Heart right ventricle (tissue), 16 donors: ENCODE measurements at places on chromosomes 3 and 15. TPM values are rescaled to one million over a fixed set of nuclear protein-coding genes. Genes with fewer than 3 reads are reported as not detected.

The IRAK2 gene
- total RNA-seq: 1.3 TPM

The C2CD4B gene
- total RNA-seq: 0.82 TPM

The CAND2 gene
- 61.0 TPM for total RNA-seq

The CPLX3 gene
- 5.9 TPM for total RNA-seq

The MESP2 gene
- 0.52 TPM for total RNA-seq

The CCDC39 gene
- total RNA-seq: not detected

The TMC3 gene
- total RNA-seq: not detected

The PRR20G gene
- total RNA-seq: not detected

DNA sequence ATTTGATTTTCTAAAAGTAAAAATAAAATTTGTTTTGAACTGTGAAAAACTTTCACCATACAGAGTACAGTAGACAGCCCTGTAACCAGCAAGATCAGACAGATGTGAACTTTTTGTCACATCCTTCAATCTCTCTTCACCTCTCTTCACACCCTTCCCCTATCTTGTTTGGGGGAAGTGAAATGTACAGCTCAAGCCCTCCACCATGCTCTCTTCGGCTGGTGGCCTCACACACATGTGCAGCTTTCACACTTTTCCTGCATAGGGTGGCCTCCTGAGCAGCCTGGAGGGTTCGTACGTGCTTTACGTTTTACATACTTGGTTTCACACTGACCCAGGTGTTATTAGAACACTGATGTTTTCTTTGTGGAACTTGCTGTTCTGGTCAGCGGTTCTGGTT is 86.4 kb downstream of the DNAJB8 start:
- no peak for DNase-seq

DNA sequence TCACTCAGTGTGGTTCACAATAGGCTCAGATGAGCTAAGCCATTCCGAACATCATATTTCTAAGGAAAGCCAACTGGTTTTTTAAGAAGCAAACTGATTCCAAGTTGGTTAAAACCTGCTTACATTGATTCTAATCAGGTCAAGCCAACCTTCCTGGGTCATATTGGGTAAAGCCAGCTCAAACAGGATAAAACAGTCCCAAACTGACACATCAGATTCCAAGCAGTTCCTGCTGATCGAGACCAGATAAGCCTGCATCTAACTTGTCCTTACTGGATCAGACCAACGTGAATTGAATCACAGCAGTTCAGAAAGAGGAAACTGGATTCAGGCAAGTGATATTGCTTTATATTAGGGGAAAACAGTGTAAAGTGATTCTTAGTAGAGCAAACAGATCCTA is 18.6 kb upstream of the THSD4 start:
- DNase-seq: no peak

- DNase-seq: no peak
Measured at GRCh38 chr3:55609230-55609827, 122.2 kb upstream of the WNT5A start.

DNA sequence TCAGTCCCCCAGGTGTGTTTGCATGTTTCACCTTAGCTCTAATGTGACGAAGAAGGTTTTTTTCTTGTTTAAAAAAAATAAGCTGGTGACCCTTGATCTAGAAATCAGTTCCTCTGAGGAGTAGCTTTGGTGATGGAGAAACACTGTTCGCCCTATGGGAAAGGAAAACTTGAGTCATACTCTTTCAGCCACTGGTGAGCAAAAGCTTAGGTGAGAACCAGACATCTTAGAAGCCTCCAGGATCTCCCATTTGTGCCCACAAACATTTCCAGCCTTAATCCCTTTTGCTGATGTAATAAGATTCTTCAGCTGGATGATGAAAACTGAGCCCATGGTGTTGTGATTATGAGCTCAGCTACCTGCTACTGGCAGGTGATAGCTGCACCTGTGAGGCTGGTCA is 37.8 kb downstream of the SLC27A2 start:
- no peak for DNase-seq

DNA sequence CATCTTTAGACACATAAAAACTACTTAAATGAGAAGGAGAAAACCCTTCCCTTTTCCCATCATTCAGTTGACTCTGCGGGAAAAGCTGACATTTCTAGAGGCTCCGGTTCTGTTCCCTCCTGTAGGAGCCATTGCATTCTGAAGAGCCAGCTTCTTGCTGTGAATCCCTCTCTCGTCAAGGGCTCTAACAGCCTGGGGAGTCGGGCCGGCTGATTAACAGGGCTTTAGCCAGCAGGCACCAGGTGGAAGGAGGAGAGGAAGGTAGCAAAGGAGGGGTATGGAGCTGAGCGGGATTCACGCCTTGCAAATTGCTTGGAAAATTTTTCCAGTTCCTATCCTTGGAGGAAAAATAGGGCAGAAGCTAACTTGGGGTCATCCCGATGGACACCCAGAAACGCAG is 108.3 kb upstream of the UBE2E1 start:
- no peak for DNase-seq

GRCh38 chr3:76668653-76669052 is 371.2 kb upstream of the ROBO2 start:
- no peak for DNase-seq

DNA sequence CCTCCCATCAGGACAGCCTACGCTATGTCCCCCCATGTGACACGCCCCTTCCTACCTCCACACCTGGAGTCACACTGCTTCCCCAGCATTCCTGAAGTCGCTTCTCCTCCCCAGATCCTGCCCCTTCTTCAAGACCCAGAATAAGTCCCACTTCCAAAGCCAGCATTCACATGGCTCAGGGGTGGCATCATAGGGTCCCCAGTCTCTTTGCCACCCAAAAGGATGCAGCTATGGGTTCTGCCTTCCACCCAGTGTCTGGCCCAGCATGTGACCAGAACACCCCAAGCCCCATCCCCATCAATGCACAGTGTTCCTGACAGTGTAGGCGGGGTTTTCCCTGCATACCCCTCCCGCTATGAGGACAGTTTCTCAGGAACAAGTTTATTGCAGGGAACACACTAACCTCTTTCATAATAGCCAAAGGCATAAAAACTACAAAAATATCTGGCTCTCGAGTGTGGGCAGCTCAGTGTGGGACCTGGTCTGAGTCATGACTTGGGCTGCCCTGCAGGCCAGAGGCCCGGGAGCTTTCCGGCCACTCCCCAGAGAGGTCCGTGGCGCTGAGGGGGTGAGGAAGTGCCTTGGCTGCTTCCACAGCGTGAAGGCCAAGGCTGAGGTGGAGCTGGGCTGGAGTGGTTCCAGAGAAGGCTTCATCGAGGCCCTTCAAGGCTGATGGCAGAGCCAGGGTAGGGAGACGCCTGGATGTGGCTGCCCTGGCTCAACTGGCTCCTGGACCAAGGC is 5.8 kb downstream of the ISLR start:
- peak; percentile 83 for DNase-seq

- DNase-seq: no peak
Measured at GRCh38 chr3:132847849-132848625, 125.8 kb upstream of the NPHP3 start.

GRCh38 chr15:96413657-96414056 is 83.2 kb downstream of the NR2F2 start:
- DNase-seq: no peak

- DNase-seq: peak; percentile 70
Measured at GRCh38 chr15:85800478-85801123, 5.9 kb upstream of the KLHL25 start.

DNA sequence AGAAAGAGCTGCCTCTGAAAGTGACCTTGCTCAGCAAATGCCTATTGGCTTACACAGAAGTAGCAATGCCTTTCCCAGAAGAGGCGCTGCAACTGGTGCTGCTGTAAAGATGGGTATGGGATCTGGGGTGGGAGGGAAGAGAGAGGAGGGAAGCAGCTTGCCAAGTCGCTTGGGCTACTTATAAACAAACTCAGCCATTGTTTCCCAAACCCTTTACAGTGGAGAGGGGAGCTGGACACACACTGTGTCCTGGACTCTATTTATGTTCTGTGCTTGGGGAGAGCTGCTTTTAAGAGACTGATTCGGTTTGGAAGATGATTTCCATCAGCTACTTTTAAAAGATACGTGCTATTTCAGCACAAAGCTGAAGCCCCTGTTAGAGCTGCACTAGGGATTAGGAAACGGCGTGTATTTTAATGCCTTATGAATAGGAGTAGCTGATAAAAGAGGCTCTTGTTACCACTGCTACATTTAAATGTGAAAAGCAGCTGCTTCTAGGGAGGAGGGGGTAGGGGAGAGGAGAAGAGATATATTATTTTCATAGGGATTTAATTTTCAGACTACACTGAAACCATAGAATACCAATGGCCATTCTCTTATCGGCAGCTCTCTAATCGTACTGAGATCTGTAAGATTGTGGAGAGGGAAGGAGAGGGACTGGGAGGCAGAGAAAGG is 440.6 kb downstream of the MCTP2 start:
- no peak for DNase-seq

GRCh38 chr3:31880020-31880419 is 101.0 kb downstream of the OSBPL10 start:
- DNase-seq: no peak

DNA sequence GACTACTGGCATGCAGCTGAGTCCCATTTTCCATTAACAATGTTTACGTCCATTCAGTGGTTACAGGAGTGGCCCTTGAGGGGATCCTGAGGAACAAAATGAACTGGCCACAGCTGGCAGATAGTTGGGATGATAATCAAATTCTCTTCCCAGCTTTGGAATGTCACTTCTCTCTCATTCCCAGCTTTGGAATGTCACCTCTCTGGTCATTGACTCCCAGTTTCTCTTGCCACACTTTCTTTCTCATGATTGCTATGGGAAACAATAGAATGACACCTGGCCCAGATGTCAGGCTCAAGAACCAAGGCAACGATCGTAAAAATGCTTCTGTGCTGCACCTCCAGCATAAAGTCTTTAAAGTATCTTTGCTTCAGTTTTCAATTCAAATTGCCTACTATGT is 34.0 kb downstream of the ATP13A4 start:
- no peak for DNase-seq
